AG04450 (cell line): ENCODE measurements at places on chromosomes 11 and 22.

DNA sequence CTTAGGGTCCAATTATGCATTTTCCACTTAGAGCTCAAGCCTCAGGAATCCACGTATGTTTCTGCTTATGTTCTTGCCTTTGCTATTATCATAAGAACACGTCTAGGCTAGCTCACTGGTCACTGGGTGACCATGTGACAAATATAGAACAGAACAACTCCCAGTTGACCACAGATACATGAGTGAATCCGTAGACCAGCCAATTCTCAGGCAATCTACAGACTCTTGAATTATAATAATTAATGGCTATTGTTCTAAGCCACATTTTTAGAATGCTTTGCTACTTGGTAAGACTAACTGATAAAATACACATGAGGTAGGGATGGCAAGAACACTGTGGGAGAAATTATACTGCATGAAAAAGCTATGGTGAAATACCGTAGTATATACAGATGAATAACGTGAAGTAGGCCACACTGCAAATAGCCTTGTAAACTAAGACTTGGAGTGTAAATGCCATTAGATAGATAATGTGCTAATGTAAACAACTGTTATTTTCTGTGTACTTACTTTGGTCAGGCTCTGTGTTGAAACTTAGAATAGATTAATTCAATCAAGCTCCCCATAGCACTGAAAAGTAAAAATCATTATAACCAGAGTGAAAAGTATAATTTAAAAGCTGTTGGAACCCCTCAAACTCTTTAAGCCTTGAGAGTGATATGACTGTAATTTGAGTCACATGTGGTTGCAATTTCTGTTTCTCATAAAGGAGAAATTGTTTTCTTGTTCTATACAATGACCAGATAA, 366.2 kb upstream of the CCDC179 start:
- peak; percentile 57 for DNase-seq

- DNase-seq = no peak
Measured at GRCh38 chr11:75158696-75159150, 7.8 kb downstream of the SLCO2B1 start.

- no peak for DNase-seq
Measured at GRCh38 chr22:49415151-49415951, 412.3 kb downstream of the BRD1 start.

- peak; percentile 8 for DNase-seq
Measured at GRCh38 chr11:64747961-64748665, 4.2 kb upstream of the RASGRP2 start.

DNA sequence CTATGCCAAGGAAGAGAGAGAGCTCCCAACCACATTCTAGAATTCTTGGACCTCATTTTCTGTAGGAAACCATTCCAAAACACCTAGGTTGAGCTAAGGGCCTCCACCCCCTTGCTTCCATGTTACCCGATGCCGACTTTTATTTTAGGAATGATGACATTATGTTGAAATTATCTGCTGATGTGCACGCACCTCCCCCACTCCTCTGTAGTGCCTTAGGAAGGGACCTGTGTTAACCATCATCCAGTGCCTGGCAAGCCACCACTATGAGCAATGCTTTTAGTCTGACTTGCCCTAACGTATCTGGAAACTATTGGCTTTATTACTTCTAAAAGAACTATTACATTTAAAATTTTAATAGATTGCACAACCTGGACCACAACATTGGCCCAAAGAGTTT, 42.1 kb downstream of the NCAPD3 start:
- DNase-seq = no peak
